Omental fat pad (tissue), 4 donors: ENCODE measurements at places on chromosomes 3 and 15.

- no peak for DNase-seq
Observed at GRCh38 chr15:80866936-80867335, 87.8 kb downstream of the CEMIP start.

GRCh38 chr3:20396335-20396734 is 210.3 kb upstream of the SGO1 start:
- no peak for DNase-seq

GRCh38 chr15:23538648-23539047 is 26.8 kb upstream of the MKRN3 start:
- no peak for DNase-seq

DNA sequence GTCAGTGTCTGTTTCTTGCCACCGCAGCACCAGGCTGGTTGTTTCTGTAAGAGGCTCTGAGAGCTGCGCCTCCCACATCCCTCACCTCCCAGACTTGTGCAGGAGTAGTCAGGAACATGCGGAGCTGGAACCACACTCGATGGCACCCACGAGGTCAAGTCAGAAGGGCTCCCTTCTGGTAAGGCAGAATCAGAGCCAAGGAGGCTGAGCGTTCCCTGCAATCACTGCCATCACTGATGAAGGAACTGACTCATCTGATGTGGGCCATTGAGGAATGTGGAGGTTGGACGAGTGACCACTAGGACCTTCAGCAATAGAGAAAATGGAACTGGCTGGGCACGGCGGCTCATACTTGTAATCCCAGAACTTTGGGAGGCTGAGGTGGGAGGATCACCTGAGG is 35.7 kb upstream of the BLM start:
- no peak for DNase-seq

GRCh38 chr15:67184208-67184925 is 70.1 kb downstream of the AAGAB start:
- DNase-seq = no peak

DNA sequence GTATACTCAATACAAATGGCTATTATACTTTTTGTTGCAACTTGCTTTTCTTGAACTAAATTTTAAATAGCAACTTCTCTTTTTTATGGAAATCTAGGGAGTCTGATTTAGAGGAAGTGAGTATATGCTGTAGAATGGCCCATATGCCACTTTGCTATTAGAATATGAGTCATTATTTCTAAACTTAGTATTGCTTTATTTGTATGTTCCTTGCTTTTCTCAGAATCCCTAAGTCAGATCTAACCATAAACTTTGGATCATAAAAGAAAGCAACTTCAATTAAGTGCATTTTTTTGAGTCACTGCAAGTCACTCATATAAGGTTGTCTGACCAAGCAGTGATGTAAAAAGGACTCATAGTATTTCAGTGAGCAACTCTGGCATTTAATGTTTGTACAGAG is 17.5 kb upstream of the SPTSSB start:
- DNase-seq = no peak

DNA sequence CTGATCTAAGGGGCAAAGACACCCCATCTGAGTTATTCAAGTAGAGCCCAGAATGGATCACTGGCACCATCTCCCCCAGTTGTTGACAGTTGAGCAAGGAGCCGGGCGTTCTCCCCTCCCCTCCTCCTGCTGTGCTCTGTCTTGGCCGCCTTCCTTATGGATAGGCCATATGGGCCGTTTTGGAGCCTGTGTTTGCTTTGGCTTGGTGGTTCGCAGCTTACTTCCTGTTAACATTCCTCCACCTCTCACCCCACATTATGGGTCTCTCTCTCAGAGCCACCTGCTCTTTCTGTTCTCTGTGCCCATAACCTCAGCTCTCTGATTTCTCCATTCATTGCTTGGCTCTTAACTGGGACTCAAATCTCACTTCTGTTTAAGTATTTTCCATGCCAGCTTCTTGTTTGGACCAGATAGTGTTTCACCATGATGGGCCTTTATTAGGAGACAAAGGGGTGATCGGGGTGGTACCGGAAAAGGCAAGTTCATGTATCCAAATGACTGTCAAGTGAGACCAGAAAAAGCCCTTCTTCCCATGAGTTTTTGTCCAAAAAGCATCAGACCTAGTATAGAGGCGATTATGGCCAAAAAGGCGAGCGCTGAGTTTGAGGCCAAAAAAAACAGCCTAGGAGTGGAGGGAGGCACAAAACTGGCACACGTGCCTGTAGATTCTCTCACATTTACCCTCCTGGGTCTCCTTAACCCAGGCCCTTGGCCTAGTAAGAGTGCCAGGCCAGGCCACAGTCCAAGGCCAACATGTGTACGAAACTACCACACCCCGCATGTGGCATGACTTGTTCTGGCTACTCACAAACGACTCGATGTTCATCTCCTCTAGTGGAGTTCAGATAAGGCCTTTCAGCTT is 62.6 kb downstream of the DUT start:
- no peak for DNase-seq

DNA sequence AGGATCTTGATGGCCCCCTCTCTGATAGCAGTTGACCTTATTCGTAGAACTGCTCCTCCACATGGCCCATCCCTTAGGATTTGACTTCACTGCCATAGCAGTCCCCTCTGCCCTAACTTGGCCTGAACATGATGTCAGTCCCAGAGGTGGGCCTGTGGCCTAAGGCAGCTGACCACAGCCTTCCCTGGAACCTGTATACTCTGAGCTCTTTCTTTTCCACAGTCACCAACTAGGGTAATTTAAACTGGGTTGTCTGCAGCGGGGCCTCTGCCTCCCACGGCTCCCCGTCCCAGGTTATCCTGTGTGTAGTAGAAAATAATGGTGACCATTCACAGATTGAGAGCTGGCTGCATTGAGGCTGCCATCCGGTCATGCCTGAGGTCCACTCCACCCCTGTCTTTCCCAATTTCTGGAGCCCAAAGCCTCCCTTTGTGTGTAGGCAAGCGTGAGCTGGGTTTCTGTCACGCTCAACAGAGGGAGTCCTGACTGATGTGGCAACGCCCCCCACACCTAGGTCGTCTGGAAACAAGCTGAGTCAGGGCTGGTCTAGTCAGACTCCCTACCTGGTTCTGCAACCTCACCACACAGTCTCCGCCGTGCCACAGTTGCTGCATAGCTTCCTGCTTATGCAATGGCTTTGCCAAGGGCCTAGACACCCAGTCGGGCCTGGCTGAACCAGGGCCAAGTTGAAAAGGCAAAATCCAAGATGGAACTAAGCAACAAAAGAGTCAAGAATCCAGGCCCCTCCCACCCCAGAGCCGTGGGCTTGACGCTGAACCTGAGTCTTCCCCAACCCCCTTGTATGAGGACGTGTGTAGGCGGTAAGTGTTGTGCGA is 284.5 kb downstream of the XXYLT1 start:
- no peak for DNase-seq

GRCh38 chr15:26971271-26972018 is 464 bp downstream of the GABRG3 start:
- DNase-seq = no peak

GRCh38 chr3:169811631-169812331 is 889 bp upstream of the LRRIQ4 start:
- no peak for DNase-seq

- no peak for DNase-seq
Observed at GRCh38 chr3:18098960-18099587, 326.1 kb downstream of the SATB1 start.

DNA sequence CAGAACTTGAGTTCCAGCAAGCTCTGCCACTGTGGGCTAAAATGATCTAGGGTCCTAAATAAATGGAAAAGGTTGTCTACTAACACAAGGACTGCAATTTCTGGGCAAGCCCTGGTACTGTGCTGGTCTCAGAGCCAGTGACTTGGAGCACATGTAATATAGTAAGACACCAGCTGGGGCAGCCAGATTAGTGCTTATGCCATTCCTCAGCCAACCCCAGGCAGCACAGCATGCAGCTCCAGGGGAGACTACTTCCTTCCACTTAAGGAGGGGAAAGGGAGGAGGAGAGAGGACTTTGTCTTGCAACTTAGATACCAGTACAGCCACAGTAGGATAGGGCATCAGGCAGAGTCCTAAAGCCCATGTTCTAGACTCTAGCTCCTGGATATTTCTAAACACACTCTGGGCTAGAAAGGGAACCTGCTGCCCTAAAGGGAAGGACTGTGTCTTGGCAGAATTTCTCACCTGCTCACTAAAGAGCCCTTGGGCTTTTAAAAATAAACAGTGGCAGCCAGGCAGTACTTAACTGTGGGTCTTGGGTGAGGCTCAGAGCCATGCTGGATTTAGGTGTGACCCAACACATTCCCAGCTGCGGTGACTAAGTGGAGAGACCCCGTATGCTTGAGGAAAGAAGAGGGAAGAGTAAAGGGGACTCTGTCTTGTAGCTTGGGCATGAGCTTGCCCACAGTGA is 223.7 kb upstream of the BCHE start:
- DNase-seq = no peak

- no peak for DNase-seq
Observed at GRCh38 chr3:170278627-170279026, 56.4 kb downstream of the PRKCI start.

GRCh38 chr3:172257648-172258400 is 190.4 kb downstream of the GHSR start:
- DNase-seq = no peak

GRCh38 chr3:43243590-43244587 is 42.5 kb upstream of the SNRK start:
- no peak for DNase-seq

- no peak for DNase-seq
Observed at GRCh38 chr3:79040701-79041100, 727.1 kb downstream of the ROBO1 start.

GRCh38 chr3:187334904-187335303 is 33.3 kb upstream of the RTP4 start:
- DNase-seq = no peak

- DNase-seq = no peak
Observed at GRCh38 chr3:129235344-129235917, 14.0 kb upstream of the COPG1 start.

DNA sequence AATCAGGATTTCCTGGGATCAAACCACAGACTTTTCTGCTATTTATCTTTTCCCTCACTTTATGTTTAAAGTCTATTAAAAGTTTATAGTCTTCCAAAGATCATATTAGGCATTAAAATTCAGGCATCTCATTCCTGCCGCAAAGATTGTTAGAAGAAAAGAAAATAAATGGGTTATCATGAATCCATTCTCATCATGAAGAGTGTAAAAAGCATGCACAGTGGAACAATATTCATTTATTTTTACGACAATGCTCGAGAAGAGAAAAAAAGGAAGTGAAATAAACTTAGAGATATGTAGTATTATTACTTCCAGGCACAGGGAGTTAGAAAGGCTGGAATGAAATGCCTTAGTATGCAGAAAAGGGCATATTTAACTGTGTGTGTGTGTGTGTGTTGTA is 213.7 kb upstream of the PLSCR5 start:
- DNase-seq = no peak

DNA sequence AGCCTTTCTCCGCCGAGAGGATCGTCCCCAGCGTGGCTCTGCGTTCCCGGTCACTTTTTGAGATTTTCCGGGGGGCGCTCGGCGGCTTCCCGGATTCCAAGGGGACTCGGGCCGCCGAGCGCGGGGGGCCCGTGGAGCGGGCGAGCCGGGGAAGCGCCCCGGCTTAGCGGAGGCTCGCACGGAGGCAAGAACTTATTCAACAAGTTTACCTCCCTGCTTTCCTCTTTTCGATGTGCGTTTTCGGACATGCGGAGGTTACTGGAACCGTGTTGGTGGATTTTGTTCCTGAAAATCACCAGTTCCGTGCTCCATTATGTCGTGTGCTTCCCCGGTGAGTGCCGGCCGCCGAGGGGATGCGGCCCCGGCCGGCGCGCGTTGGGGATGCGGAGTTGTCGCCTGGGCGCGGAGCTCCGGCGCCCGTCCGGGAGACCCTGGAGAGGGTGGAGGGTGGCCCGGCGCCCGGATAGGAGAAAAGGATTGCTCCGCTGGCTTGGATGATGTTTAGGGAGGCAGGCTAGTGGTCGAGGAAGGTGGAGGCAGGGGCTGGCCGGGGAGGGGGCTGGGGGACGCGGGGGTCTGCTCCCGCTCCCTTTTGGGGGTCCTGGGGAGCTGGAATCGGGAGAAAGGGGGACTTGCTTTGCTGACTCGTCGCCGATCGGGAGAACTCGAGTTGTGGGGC is 810 bp downstream of the PTPRG start:
- no peak for DNase-seq

GRCh38 chr15:63067976-63068743 is 25.6 kb downstream of the TPM1 start:
- no peak for DNase-seq

GRCh38 chr3:156750874-156751245 is 75.3 kb upstream of the LEKR1 start:
- DNase-seq = no peak

DNA sequence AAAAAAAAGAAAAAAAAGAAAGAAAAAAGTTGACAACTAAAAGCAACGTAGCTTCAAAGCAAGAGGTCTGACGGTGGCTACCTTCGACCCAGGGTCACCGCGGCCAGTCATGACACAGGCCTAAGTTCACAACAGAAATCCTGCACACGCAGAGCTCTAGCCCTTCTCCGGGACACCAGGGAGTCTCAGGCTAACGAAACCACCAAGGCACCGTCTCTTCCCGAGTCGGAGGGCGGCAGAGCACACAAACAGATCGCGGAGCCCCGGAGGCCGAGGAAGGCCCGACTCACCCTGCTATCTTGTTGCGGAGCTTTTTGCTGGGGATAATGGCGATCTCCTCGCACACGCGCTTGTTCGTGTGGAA is 584 bp downstream of the RPS17 start:
- no peak for DNase-seq

GRCh38 chr3:140223197-140223596 is 288.2 kb downstream of the CLSTN2 start:
- no peak for DNase-seq

DNA sequence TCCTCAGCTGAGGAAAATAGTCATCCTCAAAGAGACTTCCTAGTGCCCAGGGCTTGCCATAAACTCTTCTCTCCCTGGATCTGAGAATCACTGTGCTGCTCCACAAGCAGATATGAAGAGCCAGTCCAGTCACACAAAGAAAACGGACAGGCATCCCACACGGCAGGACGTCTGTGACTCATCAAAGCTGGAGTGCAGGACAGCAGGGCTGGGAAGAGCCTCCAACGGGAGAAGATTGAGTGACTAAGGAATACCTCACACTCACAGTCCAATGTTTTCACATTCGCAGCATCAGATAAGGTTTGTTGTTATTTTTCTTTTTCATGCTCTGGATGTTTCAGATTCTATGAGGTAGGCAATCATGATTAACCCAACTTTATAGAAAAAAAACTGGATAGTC is 57.8 kb downstream of the NEK10 start:
- DNase-seq = no peak
